Activated CD8-positive, alpha-beta T cell treated with anti-CD3 and anti-CD28 coated beads, Interleukin-2, amount 10 ng/mL, durations not matched to agents 7 days and 5 days (primary cell): ENCODE measurements at places on chromosomes 3 and 15.
A peak's percentile ranks its signal among the peaks of the same experiment; 100 is the strongest.

GRCh38 chr3:130014526-130014925, 40.0 kb downstream of the TRH start:
- no peak overlapping the region for H3K27ac ChIP-seq
- no peaks in the 10 kb centered on the region for H3K36me3 ChIP-seq
- no peak for DNase-seq
- H3K4me3 ChIP-seq = no peak overlapping the region

GRCh38 chr3:140602781-140603180, 75.1 kb upstream of the TRIM42 start:
- H3K27ac ChIP-seq = no peak overlapping the region
- no peaks in the 10 kb centered on the region for H3K4me1 ChIP-seq
- no peak overlapping the region for H3K4me3 ChIP-seq
- DNase-seq = no peak
- H3K36me3 ChIP-seq = no peaks in the 10 kb centered on the region

- H3K4me3 ChIP-seq = no peak overlapping the region
- H3K27ac ChIP-seq = no peak overlapping the region
- DNase-seq = no peak
- H3K27me3 ChIP-seq = peaks cover 2% of the 10 kb centered on the region
These were observed 117.1 kb upstream of the MRPS22 start for GRCh38 chr3:139226731-139227130.

- no peaks in the 10 kb centered on the region for H3K36me3 ChIP-seq
- no peaks in the 10 kb centered on the region for H3K4me1 ChIP-seq
- H3K4me3 ChIP-seq = no peak overlapping the region
These were observed 760.3 kb upstream of the ARRDC4 start for GRCh38 chr15:97200161-97200560.

GRCh38 chr15:34014556-34014955, 24.4 kb downstream of the AVEN start:
- DNase-seq = no peak
- H3K27me3 ChIP-seq = peaks cover 20% of the 10 kb centered on the region
- peaks cover 17% of the 10 kb centered on the region for H3K4me1 ChIP-seq

- peaks cover 24% of the 10 kb centered on the region for H3K4me1 ChIP-seq
- H3K27me3 ChIP-seq = no peaks in the 10 kb centered on the region
- no peak overlapping the region for H3K27ac ChIP-seq
- no peak for DNase-seq
- no peak overlapping the region for H3K4me3 ChIP-seq
These were observed 6.6 kb downstream of the P4HTM start for GRCh38 chr3:48996640-48997039.

DNA sequence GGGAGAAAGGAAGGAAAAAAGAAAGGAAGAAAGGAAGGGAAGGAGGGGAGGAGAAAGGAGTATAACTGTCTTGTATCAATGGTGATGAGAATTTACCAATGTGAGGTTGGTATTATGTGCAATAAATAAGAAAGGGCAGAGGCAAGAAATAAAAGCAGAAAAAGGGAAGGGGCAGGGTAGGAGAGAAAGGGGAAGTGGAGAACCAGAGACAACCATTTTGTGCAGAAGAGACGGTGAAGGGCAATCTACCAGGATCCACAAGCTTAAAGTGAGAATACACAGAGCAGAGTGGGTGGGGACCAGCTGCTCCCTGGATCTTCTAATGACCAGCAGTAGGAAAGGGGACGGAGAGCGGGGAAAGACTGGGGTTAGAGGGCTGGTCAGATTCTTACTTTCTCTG, 106.9 kb upstream of the SLCO2A1 start:
- no peaks in the 10 kb centered on the region for H3K27me3 ChIP-seq
- peak overlapping the region; percentile 41 for H3K27ac ChIP-seq
- H3K4me1 ChIP-seq = no peaks in the 10 kb centered on the region

DNA sequence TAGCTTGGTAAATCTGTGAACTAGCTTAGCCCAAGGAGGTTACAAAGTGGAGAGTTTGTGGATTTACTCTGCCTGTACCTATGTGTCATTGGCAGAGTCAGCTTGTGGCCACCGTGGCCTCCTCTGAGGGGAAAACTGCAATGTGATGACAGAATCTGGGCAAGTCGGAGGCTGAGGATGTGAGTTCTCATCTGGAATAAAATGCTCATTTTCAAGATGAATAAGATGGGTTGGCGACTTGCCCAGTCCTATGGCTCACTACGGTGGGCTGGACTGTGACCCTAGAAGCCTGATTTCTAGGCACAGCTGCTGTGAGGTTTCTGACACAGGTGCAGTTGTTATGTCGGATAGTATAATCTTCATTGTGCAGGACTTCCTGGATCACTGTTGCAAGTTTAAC, 83.7 kb downstream of the ETV5 start:
- H3K4me1 ChIP-seq = no peaks in the 10 kb centered on the region
- no peaks in the 10 kb centered on the region for H3K36me3 ChIP-seq
- peaks cover 32% of the 10 kb centered on the region for H3K27me3 ChIP-seq
- no peak overlapping the region for H3K27ac ChIP-seq
- DNase-seq = no peak

- H3K27ac ChIP-seq = no peak overlapping the region
- H3K4me1 ChIP-seq = no peaks in the 10 kb centered on the region
- H3K27me3 ChIP-seq = no peaks in the 10 kb centered on the region
- no peak overlapping the region for H3K4me3 ChIP-seq
- no peaks in the 10 kb centered on the region for H3K36me3 ChIP-seq
These were observed 290.1 kb downstream of the ZIC1 start for GRCh38 chr3:147699175-147699838.

GRCh38 chr3:109900783-109901182, 563.4 kb upstream of the DPPA4 start:
- no peak overlapping the region for H3K27ac ChIP-seq
- H3K4me3 ChIP-seq = no peak overlapping the region
- DNase-seq = no peak

DNA sequence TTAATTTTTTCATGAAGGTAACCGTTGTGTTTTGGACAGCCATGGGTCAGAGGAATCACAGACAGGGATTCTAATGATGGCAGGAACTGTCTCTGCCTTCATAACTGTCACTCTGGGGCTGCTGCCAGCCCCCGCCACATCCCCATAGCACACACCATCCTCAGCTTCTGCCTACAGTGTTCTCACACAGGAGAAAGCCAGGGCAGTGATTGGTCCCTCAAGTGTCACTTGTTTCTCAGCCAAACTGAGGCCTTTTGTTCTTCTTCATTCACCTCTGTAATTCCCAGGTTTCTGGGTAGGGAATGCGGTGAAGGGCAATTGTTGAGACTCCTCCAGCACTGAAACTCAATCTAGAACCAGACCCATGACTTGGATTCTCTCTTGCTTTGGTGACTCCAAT, 65.4 kb upstream of the C3orf80 start:
- no peak overlapping the region for H3K27ac ChIP-seq
- DNase-seq = no peak
- H3K4me3 ChIP-seq = no peak overlapping the region
- no peaks in the 10 kb centered on the region for H3K4me1 ChIP-seq
- no peaks in the 10 kb centered on the region for H3K36me3 ChIP-seq

GRCh38 chr3:39971559-39972031, 162.2 kb downstream of the MYRIP start:
- H3K4me3 ChIP-seq = no peak overlapping the region
- H3K27ac ChIP-seq = no peak overlapping the region

GRCh38 chr15:62824111-62825015, 218.2 kb upstream of the TPM1 start:
- no peak overlapping the region for H3K4me3 ChIP-seq
- H3K36me3 ChIP-seq = no peaks in the 10 kb centered on the region
- H3K27ac ChIP-seq = no peak overlapping the region
- DNase-seq = no peak
- no peaks in the 10 kb centered on the region for H3K4me1 ChIP-seq

- H3K4me3 ChIP-seq = no peak overlapping the region
- H3K4me1 ChIP-seq = no peaks in the 10 kb centered on the region
- no peak for DNase-seq
- no peaks in the 10 kb centered on the region for H3K27me3 ChIP-seq
These were observed 124.1 kb downstream of the NR2E3 start for GRCh38 chr15:71934446-71934845.

DNA sequence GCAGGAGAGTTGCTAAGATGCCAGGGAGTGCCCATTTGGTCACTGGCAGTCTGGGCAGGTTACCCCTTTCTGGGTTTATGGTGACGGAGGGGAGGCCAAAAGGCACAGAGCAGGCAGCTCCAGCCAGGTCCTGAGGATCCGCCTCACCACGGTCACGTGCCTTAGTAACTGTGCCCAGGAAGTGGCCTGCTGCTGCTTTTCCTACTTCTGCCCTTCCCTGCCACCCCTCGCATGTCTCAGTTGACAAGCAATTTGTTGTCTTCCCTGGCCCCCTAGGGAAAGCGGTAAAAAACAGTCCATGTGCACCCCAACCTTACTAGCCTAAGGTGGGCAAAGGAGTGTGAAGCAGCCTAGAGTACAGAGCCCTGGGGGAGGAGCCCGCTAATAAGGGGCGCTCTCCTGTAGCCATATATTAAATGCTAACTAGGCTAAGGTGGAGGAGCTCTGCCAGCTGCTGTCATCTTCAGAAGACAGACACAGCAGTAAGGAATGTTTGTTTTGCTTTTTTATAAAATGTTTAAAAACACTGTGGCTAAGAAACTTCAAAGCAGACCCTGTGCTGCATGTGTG, 9.1 kb upstream of the LIPH start:
- no peak for DNase-seq
- H3K27me3 ChIP-seq = peaks cover 2% of the 10 kb centered on the region
- H3K4me3 ChIP-seq = no peak overlapping the region
